AG10803 (cell line): ENCODE measurements at places on chromosomes 1 and 21.

- no peak for DNase-seq
Observed at GRCh38 chr1:220451532-220451931, 76.4 kb upstream of the MARK1 start.

GRCh38 chr1:78721136-78721535 is 71.5 kb downstream of the IFI44 start:
- no peak for DNase-seq

GRCh38 chr1:165408518-165408917 is 36.4 kb downstream of the RXRG start:
- peak; percentile 15 for DNase-seq

GRCh38 chr1:240508950-240509349 is 103.0 kb downstream of the GREM2 start:
- peak; percentile 74 for DNase-seq

DNA sequence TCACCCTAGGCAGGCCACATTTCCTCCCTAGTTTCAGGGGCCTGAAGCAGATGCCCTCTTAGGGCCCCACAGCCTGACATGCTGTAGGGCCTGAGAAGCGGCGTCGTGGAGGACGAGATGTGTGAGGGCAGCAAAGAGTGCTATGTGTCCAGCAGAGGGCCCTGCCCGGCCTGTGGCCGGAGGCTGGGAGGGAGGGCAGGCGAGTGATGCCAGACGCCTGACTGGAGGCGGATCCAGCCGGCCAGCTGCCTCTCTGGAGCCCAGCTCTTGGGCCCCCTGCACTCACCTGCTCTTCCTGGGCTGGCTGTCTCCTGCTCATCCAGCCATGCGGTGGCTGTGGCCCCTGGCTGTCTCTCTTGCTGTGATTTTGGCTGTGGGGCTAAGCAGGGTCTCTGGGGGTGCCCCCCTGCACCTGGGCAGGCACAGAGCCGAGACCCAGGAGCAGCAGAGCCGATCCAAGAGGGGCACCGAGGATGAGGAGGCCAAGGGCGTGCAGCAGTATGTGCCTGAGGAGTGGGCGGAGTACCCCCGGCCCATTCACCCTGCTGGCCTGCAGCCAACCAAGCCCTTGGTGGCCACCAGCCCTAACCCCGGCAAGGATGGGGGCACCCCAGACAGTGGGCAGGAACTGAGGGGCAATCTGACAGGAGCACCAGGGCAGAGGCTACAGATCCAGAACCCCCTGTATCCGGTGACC is at the start of gene GPR37L1:
Gene GPR37L1 (plus strand): TSS at position 279 of the 697 bp plus-strand sequence. CDS start 47 bp downstream, at position 326.
- DNase-seq: no peak

DNA sequence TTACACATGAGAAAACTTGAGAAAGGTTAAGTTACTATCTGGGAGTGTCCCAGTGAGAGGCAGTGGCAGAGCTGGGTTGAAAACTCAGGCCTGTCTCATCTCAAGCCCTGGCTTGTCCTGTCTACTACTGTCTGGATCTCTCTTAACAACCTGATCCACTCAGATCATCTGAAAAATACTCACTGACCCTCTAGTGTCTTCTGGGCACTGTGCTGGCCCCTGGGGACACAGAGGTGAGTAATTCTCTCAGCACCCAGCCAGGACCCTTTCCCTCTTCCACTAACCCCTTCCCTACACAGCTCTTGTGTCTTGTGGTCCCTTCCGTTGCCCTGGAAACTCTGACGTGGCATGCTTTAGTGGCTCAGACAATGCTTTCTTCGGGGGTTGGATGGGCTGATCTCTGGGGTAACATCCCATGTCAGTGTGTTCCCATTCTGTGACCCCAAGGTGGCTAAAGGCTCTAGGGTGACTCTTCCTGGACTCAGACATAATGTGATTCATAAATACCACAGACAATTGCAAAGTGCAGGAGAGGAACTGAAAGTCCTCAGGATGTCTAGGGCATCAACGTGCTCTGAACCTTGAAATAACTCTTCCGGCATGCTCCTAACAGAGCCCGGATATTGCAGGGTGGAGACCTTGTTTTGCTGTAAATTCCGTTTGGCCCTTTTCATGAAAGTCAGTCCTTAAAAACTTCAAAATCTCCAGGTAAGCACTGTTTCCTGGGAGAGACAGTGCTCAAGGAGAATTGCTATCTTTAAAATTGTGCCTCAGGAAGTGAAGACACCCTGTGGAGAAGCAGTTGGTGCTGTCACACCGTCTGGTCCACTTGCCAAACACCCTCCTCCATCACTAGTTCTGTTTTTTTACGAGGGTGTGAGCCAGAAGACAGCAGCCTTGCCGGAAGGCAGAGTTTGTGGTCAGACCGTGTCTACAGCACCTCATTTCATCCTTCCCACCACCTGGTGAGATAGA is 4.0 kb downstream of the SHISAL2A start:
- no peak for DNase-seq

- DNase-seq: no peak
Observed at GRCh38 chr1:25083481-25084345, 148.6 kb downstream of the SYF2 start.

GRCh38 chr1:191852907-191853306 is 305.4 kb upstream of the RGS18 start:
- no peak for DNase-seq

DNA sequence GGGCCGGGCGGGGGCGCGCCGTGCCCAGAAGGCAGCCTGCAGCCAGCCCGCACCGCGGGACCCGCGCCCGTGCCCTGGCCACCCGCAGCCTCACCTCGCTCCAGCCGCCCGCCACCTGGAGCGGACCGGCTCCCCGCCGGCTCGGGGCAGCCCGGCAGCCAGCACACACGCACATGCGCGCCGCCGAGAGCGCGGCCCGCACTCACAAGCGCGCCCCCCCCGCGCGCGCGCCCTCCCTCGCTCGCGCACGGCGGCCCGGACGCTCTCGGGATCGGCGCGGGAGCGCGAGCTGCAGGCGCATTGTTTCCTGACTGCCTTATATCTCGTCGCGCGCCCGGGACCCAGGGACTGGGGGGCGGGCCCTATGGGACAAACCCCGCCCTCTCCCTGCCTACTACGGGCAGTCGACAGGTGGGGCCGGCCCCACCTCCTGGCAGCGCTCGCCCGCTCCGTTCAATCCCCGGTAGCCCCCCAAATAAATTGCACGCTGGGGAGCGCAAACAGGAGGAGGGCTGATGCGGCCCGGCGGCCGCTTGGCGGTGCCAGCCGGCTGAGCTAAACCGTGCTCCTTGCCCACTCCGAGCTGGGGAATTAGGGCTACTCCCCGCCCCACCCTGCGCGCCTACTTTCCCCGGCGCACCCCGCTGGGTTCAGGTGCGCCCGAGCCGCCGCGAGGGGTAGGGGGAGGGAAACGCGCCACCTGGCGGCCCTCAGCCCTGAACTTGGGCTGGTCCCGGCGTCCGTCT is at the start of gene MYCL:
Gene MYCL (minus strand): TSS at position 204 of the 746 bp plus-strand sequence. CDS start 483 bp downstream, outside the sequence.
- peak; percentile 33 for DNase-seq

- no peak for DNase-seq
Observed at GRCh38 chr1:19333587-19334354, 21.6 kb downstream of the SLC66A1 start.

DNA sequence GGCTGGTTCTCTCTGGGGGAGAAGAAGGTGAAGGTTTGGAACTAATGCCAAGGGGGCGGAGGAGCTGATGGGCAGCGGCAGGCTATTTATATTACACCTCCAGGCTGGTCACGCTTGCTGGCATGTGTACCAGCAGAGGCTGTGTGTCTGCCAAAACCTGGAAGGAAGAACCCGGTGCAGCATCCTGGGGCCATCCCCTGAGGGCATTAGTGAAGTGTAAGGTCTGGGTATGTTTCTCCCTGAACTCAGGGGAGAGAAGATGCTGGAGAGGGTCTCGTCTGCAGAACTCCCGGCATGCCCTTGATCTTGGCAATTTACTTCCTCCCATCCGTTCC is 5.3 kb downstream of the DISP3 start:
- no peak for DNase-seq

- peak; percentile 95 for DNase-seq
Observed at GRCh38 chr1:248873409-248873992, 14.6 kb upstream of the ZNF692 start.

DNA sequence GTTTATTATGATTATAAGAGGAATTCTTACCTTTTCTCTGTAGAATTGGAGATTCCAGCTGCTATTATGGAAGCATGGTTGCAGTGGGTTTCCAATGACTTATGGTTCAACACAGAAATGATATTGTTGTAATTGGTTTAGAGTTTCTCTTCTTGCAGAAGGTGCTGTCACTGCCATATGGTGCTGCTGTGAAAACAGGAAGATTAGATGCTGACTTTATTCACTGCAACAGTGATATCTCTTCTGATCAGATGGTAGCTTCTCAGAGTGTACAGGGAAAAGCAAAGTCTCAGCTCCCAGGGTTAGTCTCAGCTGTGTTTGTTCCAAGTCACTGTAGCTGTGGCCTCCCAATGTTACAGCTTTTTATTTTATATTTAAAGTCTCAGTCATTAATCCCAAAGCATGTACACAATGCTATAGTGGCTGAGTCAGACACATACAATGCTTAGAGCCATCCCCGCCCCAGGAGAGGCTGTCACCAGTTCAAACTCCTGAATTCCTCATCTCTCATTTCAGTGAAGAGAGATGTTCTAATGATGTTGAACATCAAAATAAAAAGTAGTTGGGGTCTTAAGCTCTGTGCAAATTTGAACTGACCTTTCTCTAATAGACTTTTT is 42.7 kb upstream of the RGS2 start:
- DNase-seq: peak; percentile 10

- DNase-seq: no peak
Observed at GRCh38 chr1:194209920-194210319, 1023.5 kb upstream of the B3GALT2 start.
